Activated T-helper 1 cell treated with Interleukin-2 at 50 U/mL for 16 hours (primary cell): ENCODE measurements at places on chromosomes 3 and 15.

GRCh38 chr3:42177801-42178150 lies 86.6 kb downstream of the TRAK1 start:
- DNase-seq: no peak

DNA sequence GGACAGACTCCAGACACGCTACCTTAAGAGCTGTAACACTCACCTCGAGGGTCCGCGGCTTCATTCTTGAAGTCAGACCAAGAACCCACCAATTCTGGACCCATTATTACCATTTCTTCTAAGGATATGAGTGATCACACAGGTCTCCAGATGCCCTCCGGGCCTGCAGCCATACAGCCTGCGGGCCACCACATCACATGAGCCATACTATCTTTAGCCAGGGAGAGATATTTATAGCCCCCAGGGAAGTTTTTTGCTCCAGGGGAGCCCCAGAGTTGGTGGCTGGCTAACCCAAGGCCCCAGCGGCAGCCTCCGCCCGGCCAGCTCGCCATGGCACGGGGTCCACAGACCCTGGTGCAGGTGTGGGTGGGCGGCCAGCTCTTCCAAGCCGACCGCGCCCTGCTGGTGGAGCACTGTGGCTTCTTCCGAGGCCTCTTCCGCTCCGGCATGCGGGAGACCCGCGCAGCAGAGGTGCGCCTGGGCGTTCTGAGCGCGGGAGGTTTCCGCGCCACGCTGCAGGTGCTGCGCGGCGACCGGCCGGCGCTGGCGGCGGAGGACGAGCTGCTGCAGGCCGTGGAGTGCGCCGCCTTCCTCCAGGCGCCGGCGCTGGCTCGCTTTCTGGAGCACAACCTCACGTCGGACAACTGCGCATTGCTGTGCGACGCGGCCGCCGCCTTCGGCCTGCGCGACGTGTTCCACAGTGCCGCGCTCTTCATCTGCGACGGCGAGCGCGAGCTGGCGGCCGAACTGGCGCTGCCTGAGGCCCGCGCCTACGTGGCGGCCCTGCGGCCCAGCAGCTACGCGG lies at the start of gene KBTBD13:
KBTBD13 (plus strand) TSS at position 261 of the 805 bp plus-strand sequence; CDS start at position 331, 70 bp downstream.
- DNase-seq: no peak

DNA sequence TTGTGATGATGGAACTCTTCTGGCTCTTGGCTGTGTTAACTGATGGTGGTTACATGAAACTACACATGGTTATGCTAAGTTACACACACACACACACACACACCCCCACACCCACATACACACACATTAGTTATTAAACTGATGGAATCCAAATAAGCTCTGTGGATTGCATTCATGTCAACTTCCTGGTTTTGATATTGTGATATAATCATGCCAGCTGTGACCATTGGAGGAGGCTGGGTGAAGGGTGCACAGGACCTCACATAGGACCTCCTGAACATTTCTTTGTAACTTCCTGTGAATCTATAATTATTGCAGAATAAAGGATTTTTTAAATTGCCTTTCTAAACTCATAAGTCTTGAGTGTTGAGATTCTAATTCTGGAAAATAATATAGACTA lies 58.9 kb upstream of the LIMD1 start:
- DNase-seq: no peak

DNA sequence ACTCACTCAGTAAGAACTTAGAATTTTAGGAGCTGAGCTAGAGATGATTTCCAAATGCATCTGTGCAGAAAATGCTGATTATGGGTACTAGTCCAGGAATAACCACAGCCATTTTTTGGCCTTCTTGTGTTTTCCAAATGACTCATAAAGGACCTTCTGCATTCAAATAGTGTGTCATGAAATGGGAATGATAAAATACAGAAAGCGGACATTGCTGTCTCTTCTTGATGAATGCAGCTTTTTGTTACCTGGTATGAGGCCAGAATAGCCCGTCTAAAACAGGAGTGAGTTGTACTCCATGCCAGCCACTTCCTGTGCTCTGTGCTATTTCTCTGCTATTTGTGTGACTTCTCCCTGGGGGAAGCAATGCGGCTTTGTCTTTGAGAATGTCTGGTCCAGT lies 20.5 kb upstream of the FRMD5 start:
- no peak for DNase-seq

DNA sequence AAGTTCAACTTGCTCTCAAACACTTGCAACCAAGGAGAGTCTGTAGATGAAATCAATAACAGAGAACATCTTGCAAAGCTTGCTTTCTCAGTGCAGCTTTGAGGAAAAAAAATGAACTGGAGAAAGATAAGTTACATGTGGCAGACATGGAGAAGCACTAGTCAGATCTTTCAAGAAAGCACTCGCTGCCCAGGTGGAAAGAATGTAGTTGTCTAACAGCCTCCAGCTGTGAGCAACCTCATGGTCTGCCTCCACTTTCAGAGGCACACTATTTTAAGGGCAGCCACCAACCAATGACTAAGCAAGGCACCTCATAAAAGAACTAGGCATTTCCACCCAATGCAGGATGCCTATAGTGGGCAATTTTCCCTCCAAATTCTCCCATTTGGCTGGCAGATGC lies 125.4 kb upstream of the CPNE4 start:
- no peak for DNase-seq

DNA sequence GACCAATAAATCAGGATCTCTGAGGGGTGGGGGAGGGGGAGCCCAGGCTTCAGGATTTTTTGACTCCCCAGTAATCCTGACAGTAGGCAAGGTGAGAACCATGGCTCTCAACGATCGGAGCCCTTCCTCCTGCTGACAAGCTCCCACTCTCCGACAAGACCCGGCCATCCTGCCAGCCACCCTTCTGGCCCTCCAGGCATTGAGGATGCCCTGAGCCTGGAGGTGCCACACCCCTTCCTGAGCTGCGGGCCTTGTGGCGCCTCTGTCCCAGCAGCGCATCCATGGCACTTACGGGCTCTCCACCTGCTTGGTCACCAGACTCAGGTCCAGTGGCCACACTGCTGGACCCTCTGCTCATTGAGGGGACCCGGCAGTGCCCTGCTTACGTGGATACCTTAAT lies 46.0 kb downstream of the MGLL start:
- no peak for DNase-seq

DNA sequence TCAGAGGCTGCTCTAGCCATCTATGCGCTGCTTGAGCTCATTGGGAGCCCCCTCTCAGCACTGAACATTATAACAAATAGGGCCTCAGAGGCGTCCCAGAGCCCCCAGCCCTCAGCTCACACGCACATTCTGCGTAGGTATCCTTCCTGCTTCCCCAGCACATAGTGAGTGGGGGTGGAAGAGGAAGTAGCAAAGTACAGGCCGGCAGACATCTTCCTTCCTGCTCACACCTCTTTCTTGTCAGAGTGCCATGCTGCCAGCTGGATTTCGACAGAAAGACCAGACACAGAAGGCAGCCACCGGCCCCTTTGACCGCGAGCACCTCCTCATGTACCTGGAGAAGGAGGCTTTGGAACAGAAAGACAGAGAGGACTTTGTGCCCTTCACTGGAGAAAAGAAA lies 16.6 kb downstream of the TMOD2 start:
- DNase-seq: no peak

DNA sequence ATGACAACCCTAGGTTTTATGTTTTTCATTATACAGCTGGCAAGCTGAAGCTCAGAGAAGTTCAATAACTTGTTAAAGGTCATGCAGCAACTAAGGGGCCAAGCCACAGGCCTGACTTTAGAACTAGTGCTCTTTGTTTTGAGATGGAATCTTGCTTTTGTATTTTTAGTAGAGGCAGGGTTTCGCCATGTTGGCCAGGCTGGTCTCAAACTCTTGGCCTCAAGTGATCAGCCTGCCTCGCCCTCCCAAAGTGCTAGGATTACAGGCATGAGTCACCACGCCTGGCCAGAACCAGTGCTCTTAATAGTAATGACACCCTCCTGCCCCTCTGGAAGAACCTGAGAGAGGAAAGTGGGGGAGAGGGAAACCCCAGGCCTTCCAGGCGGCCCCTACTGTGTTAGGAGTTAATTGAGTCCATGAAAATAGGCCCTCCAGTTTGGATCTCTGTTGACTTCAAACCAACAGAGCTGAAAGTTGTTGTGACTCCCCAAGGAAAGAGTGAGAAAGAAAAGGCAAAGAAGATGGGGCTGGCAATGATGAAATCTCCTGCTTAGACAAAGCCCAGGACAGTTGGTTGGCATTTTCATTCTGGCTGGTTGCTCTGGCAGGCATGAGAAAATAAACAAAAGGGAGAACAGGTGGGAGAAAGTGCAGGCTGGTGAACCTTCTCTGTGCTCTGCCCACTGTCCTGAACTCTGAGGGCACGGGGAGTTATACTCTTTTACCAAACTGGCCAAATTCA lies 3.6 kb upstream of the PRRT3 start:
- no peak for DNase-seq

GRCh38 chr3:122189357-122189756 lies 5.9 kb downstream of the CASR start:
- no peak for DNase-seq

- no peak for DNase-seq
Observed at GRCh38 chr15:89192136-89192535, 29.2 kb downstream of the RLBP1 start.

DNA sequence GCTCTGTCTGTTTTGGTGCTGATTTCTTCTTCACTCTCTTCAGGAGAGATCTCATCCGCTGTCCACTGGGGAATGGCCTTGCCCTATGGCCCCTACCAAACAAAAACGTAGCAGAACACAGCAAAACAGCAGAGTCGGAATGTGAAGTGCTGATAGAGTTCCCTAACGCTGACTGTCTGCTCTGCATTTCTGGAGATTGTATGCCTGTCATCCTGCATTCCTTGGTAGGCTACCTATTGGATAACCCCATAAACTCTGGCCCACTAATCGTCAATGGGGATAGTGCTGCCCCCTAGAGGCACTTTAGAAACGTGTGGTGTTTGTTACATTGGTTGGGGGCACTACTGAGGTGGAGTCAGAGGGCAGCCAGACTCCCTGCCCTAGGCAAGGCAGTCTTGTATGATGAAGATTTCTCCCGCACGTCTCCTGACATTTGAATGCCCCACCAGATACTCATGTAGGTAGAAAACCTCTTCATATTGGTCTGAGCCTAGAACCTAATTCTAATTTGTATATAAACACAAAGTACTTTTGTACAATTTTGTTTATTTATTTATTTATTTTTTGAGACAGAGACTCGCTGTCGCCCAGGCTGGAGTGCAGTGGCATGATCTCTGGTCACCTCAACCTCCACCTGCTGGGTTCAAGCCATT lies 15.6 kb upstream of the MAGEF1 start:
- DNase-seq: no peak

GRCh38 chr3:126245811-126246727 lies 65.7 kb upstream of the ALDH1L1 start:
- no peak for DNase-seq

GRCh38 chr3:183381179-183381578 lies 47.2 kb downstream of the MCF2L2 start:
- DNase-seq: no peak

GRCh38 chr3:115928376-115928775 lies 305.1 kb downstream of the GAP43 start:
- no peak for DNase-seq

GRCh38 chr3:101049532-101049931 lies 56.3 kb upstream of the ABI3BP start:
- no peak for DNase-seq

DNA sequence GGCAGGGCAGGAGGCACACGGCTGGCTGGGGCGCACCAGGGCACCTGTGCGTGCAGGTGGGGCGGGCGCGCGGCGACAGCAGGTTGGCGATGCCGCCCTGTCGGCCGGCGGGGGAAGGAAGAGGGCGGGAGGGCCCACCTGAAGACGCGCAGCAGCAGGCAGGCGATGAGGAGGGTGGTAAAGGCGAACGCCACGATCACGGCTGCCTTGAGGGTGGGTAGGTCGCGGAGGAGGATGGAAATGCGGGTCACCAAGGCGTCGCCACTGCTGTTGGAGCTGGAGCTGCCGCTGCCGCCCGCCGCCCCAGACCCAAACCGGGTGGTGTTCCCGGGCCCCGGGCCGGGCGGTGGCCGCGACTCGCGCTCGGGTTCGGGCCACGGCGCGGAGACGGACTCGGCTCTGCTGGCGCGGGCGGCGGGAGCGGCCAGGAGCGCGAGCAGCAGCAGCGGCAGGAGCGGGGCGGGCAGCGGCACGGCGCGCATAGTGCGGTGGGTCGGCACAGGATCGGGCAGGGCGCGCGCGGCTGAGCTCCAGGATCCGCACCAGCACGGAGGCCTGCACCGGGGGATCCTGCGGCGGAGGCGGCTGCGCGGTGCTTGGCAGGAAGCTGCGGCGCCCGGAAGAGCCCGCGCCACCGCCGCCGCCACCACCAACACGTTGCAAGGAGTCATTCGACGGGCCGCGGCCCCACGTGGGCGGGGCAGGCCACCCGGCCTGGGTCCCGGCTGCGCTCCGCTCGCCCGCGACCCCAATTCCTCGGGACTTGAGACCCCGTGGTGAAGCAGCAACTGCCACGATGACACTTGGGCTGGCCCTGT lies at the start of gene FAM174B:
FAM174B (minus strand) TSS at position 598 of the 818 bp plus-strand sequence.
- DNase-seq: no peak

- no peak for DNase-seq
Observed at GRCh38 chr15:78069052-78069414, 8.5 kb downstream of the TBC1D2B start.

GRCh38 chr15:72781631-72782030 lies 1.9 kb downstream of the ADPGK start:
- no peak for DNase-seq

DNA sequence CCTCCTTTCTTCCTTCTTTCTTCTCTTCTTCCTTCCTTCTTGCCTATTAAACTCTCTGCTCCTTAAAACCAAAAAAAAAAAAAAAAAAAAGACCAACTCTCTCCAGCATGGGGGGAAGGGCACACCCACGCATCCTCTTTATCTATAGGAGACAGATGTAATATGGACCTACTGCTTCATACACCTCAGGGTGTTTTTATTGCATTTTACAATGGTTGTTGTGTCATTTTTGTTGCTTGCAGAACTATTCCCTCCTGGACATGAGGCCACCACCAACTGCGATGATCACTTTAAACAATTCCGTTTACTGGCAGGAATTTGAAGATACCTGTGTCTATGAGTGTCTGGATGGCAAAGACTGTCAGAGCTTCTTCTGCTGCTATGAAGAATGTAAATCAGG lies 561.4 kb downstream of the GABRG3 start:
- no peak for DNase-seq

DNA sequence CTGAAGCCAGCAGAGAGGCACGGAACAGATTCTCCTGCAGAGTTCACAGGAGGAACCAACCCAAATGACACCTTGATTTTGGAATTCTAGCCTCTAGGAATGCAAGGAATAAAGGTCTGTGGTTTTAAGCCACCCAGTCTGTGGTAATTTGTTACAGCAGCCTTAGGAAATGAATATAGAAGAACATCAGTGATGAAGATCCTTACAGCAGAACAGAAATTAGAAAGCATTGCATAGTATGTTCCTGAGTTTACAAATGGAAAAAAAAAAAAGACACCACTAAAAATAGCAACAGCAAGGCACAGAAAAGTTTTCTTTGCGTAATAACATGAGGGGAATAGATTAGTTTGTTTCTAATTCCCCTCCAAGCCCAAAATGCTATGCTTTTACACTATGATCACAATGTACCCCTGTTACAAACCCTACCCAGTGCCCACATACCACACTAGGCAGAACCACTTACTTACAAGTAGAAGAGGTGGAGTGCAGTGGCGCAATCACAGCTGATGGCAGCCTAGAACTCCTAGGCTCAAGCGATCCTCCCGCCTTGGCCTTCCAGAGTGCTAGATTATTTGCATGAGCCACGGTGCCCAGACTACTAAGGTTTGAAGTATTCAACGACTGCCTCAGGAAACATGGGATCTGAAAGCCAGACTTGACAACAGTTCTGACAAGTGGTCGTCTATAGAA lies 84.3 kb downstream of the SHQ1 start:
- no peak for DNase-seq

GRCh38 chr15:93477188-93477587 lies 388.2 kb upstream of the RGMA start:
- no peak for DNase-seq

- DNase-seq: no peak
Observed at GRCh38 chr3:159896543-159896942, 92.1 kb upstream of the IL12A start.
